ENCODE measurements at places on chromosomes 11 and 22.

GRCh38 chr11:57512646-57513451 lies 2.7 kb downstream of the SLC43A1 start:
- DNase-seq = no peak

DNA sequence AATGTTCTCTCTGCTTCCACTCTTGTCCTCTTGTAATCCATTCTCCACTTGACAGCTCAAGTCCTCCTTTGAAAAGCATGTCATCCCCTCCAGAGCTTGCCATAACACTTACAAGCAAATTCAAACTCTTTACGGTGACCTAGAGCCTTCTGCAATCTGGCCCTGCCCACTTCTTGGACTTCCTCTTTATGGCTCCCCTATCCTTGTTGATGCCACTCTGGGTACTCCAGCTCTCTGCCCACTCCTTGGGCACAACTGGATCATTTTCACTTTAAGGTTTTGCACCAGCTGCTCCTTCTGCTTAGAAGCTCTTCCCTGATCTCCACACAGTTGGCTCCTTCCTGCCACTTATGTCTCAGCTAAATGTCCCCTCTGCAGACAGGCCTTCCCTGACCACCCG lies 217.9 kb downstream of the DSCAML1 start:
- no peak for DNase-seq

DNA sequence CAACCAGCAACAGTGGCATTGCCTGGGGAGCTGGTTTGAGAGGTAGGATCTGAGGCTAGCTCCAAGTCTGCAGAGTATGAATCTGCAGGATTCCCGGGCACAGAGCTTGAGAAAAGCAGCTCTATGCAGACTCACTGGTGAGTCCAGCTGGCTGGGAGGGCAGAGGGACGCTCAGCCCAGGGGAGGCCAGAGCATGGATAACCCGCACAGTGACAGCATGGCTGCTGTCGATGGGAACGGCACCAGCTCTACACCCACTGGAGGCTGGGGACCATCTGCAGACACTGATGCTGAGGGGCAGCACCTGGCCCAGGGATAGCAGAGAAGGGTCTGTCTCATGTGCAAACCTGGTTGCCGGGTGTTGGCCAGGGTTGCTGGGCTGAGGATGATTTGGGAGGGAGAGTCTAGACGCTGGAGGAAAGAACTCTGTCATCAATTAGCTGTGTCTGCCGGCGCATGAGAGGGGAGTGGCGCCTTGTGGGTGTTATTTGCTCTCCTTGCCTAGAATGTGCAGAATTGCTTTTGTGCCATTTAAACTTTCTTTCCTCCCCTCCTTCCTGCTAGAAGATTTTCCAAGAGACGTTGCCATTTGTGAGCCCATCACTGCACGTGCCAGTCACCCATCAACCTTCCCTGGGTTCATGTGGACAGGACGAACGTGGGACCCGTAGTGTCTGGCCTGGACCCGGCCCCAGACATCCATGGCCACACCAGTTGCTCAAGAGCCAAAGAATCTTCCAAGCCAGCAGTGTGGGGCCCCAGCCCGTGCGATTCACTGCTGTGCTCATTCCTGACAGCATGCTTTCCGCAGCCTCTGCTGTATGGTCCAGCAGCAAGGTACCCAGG lies 19.1 kb upstream of the LINC01488 start:
- no peak for DNase-seq

- DNase-seq = no peak
Measured at GRCh38 chr11:108887436-108888238, 222.8 kb downstream of the DDX10 start.

DNA sequence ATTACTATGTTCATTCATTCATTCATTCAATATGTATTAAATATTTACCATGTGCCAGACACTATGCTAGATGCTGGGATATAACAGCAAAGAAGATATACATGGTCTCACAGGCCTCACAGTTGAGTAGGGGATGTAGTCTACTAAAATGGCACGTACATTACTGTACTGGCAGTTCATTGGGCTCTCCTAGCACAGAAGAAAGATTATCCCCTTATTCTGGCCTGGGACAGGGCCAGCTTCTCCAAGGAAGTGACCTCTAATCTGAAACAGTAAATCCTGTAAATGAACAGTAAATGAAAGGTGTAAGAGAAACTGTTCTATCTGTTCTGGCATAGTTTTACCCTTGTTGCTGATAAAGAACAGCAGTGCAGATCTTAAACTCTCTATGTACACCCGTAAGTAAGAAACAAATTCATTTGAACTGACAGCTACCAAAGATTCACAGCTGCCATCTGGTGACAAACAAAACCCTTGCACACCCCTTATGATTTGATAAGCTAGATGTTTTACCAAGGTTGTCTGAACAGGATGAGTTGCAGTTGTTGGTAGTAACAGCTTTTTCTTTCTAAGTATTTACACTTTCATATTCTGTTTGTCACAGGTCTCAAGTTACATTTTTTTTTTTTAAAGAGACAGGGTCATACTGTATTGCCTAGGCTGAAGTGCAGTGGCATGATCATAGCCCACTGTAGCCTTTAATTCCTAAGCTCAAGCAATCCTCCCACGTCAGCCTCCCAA lies 263.1 kb downstream of the TMEM135 start:
- DNase-seq = no peak

DNA sequence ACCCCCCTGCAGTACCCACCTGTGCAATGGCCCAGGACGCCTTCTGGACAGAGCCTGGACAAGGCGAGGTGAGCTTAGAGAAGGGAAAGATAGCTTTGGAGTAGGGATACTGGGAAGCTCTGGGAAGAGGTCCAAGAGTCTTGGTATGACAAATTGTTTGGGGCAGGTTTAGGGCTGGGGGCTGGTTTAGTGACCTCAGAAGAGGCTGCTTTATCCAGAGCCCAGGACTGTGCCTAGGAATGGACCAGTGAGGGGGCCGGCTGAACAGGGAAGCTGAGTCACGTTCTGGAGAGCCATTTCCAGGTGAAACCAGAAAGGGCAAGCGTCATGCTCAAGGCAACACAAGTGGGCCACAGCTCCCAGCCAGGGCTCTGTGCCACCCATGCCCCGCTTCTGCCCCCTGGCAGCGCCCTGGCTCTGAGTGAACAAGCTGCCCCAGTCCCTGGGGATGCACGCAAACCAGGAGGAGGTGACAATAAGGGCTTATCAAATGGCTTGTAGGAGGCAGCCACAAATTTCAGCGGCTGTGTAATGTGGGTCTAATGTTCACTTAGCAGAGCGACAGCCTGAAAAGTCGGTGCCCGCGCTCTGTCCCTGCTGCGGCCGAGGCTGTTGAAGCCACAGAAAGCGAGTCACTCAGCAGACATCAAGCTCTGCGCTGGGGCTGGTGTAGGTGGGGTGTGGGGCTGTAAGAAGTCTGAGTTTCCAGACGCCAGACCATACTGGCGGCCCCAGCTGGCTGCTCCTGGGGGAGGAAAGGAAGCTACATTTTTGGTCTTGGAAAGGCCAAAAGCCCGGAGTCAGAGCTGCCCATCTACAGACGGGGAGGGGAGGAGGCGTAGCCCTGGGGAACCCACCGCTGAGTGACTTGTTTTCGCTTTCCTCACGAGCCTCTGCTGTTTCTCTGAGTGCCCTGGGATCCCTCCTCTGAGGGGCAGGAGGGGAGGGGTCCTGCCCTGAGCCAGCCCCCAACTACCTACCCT lies 18.3 kb upstream of the SYT7 start:
- no peak for DNase-seq

- no peak for DNase-seq
Measured at GRCh38 chr11:86460461-86461385, 86.0 kb downstream of the CCDC81 start.

DNA sequence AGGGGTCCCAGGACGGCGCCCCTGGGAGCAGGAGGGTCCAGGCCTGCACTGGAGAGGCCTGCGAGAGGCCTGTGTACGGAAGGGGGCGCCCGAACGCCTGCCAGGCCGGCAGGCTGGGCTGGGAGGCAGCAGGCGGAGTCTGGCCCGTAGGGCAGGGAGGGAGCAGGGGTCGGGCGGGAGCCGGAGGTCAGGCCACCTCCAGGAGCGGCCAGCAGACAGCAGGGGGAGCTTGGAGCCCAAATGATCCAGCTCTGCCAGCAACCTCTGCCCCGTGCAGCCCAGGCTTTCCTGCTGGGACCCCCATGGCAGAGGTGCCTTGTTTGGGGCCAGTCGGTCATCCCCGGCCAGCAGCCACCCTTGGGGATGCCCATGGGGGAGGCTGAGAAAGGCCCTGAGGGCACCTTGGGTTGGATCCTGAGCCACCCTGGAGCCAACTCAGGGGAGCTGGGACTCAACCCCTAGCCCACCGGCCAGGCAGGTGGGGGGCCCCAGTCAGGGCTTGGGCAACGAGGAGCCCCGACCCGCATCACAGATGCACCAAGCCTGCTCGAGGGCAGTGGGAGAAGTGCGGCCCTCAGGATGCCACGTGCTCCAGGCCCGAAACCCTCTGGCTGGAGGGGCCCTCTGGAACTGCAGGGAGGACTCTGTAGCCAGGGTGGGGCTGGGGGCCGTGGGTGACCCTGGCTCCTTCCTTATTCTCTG lies 9.6 kb upstream of the SYT8 start:
- DNase-seq = no peak

GRCh38 chr11:89381094-89381493 lies 110.1 kb downstream of the NOX4 start:
- DNase-seq = no peak

DNA sequence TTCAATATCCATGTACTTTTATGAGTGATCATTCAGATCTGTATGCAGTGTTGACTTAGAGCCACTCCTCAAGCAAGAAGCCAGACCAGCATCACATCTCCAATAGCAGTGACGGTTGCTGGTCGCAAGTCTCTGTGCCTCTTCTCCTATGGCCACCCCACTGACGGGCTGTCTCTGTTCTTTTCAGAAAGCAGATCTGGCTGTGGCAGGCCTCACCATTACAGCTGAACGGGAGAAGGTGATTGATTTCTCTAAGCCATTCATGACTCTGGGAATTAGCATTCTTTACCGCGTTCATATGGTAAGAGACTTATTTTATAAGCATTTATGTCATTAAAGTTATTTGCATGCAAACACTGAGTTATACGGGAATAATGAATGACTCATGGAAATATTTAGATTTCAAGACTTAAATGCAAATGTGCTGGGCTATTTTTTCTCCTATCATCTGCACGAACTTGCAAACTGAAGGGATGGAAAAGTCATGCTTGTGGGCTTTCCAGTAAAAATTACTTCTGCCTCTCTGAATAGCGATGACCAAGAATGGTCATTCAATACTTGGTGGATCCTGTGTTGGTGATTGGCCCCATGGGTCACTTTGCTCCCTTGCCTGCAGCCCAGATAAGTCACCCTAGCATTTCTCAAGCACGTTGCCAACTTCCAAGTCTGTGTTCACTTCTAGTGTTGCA lies 83.6 kb upstream of the TBCEL start:
- DNase-seq = no peak

GRCh38 chr11:923691-924405 lies 1.8 kb upstream of the AP2A2 start:
- DNase-seq = no peak

DNA sequence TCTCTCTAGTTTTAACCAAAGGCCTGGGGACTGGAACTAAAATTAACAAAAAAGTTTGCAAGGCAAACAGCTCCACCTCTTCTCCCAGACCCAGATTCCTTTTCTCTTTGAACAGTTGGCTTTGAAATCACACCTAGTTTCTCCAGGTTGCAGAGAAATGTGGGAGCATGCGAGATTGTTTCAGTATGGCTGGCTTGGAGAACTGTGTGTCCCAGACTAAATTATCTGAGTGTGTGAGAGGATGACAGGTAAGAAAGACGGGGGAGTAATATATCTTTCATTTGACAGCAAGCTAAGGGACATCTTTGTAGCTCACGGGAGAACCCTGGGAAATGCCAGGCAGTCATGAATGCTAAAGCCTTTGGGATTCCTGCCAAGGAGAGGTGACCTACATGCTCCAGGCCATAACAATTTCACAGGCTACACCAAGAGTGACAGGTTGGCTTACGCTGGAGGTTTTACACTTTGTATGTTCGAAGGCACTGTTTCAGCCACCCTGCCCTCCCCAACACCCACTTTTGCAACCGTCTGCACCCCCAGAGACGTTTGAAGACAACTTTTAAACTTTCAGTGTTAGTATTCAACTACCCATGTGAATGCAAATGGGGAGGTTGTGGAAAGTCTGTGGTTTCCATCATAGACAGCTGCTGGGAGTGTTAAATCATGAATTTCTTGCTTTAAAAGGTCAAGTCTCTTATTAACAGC lies 109.3 kb upstream of the SNX19 start:
- no peak for DNase-seq

DNA sequence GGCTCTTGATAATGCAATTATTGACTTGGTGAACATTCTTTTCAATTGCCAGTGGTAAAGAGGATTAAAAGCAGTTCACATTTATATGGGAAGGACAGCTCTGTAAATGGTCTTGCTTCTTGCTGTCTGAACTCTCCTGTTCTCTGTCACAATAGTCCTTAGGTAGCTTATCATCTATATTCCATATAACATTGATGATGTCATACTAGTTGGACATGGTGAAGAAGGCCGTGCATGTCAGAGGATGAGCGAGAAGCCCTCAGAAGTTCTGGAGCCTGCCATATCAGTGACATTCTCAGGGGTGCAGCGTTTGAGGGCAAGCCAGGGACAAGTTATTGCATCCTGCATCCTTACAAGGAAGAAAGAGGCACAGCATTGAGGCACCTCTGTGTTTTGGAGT lies 2.6 kb upstream of the CHKB start:
- DNase-seq = no peak

- DNase-seq = no peak
Measured at GRCh38 chr22:24429411-24430365, 2.3 kb downstream of the ADORA2A start.

DNA sequence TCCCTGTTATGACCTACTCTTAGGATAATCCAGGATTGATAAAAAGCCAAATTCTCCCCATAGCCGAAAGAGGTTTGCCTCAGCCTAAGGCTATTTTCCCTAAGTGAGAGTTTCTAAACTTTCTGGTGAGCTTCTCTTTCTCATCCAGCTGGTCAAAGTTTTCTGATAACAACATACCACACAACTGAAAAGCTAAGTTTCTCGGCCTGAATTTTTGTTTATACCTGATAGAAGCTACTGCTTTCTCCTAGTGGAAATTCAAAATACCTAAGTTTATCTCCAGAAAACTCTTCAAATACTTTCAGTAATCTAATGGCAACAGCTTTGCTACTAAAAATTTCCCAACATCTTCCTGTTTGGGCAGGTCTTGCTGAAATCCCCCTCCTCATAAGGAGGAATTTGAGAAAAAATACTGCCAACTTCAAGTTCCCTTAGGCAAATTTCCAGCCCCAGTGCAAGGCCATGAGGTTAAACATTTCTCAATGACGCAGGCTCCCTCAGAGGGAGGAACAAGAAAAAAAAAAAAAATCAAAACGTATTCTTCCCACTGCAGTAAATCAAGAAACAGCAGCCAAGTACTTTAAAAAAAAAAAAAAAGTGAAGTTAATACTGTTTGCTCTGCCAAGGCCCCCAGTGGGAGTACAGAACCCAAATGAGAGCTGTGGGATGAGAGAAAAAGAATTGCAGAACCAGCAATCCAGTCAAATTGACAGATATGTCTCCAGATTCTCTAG lies 127.0 kb downstream of the MRTFA start:
- no peak for DNase-seq

DNA sequence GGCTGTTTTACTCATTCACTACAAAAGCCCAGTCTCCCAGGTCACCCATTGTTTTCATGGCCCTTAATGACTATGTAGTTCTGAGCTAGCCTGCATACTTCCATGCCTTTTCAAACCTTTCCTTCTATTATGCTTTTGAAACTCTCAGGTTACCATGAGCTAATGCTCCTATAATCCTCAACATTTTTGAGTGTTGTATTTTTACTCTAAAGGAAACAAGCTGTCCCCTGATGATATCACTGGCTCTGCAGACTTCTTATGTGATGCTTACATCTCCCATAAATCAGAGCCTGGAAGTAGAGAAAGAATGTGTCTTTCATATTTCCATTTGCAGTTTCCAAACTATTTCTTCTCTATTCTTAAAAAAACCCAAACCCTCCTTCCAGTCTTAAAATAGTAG lies 159.0 kb upstream of the RAG2 start:
- no peak for DNase-seq

- DNase-seq = peak; percentile 24
Measured at GRCh38 chr11:66291706-66292542, at the start of gene TMEM151A. TSS of gene TMEM151A (plus strand) at chr11:66291894. CDS start at chr11:66292014, 120 bp downstream.
